Upper lobe of left lung (tissue), 6 donors: ENCODE measurements at places on chromosomes 1 and 21. TPM values are rescaled to one million over a fixed set of nuclear protein-coding genes. Genes with fewer than 3 reads are reported as not detected.

SETSIP gene
- not detected for total RNA-seq

RUNX3 gene
- total RNA-seq = 10.2 TPM

GRCh38 chr1:208868554-208868953, 624.4 kb upstream of the PLXNA2 start:
- DNase-seq = no peak

DNA sequence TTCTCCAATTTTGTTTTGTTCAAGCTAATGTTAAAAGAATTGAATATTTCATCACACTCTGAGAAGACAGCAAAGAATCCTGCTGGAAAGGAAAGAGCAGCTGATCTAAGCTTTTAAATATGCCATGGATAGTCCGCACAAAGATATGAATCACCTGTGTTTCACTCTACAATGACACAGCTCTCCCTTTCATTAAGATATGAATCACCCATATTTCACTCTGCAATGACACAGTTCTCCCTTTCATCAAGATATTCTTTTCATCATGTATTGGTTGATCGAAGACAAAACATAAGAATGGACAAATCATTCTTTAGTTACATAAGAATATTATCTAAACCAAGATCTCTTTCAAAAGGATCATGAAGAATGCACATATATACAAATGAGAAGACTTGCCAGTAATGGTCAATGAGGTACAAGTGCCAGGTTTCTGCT, 367.3 kb downstream of the SMYD3 start:
- no peak for DNase-seq

DNA sequence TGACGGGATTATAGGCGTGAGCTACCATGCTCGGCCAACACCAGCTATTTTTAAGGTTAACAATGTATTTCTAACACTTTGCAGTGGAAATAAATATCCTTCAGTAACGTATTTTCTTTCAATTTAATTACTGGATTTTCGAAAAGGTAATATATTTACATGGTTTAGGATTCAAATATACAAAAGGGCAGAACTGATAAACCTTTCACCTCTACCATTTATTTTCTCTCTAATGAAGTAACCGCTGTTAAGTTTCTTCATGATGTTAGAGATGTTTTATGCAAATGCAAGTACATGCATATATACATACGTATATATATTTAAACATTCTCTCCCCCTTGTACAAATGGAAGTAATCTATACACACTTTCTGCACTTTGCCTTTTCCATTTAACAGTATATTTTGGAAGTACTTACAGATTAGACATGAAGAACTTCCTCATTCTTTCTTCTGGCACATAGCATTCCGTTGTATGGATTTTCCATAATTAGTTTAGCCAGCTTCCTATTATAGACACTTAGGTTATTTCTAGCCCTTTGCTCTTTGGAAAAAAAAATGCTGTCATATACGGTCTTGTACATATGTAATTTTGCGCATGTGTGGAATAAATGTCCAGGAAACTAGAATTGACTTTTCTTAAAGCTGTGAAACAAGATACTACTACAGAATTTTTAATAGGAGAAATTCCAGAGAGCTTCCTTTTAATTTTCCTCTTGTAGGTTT, 14.9 kb upstream of the HJV start:
- DNase-seq = no peak

DNA sequence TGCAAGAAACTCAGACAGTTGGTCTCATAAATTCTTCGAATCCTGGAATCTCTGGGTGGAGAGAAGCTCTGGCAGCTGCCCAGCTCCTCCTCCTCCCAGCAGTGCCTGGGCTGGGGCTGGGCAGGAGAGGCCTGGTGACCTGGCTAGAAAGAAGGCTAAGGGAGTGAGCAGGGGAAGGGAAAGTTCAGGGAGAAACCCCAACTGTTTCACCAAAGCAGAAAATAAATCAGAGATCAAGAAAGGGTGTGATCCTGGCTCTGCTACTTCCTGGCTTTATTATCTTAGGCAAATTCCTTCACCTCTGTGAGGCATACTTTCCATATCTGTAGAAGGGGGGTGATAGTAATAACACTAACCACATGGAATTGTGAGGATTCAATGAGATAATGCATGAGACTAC, 8.8 kb upstream of the COL16A1 start:
- no peak for DNase-seq

DNA sequence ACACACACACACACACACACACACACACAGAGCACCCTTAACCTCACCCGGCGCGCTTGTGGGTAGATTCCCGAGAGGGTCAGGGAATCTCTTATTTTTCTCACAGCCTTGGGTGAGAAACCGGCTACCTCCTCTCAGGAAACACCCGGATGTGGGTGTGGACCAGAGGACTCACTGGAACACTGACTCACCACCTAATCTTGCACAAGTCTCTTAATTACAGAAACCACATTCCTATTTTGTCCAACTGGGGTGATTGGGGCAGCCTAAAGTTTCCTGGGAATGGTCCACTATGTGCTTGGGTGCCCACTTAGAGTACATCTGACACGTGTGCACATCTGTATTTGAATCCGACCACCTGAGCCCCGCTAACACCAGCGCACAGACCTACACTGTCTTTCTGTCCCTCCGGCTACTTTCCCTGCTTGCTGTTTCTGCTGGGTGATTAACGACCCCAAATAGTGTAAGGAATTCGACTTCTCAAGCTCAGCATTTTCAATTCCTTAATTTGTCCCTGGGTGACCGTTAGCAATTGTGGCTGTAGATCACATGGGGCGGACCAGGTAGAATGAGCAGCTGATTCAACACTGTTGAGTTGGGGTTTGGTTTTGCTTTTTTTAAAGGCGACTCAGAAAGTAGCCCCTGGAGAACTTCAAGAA, 14.0 kb upstream of the TBX15 start:
- DNase-seq = peak; percentile 63

TRIM67 gene
- total RNA-seq = 0.03 TPM

- no peak for DNase-seq
Observed at GRCh38 chr1:104746994-104747393, 997.3 kb downstream of the AMY1C start.

DNA sequence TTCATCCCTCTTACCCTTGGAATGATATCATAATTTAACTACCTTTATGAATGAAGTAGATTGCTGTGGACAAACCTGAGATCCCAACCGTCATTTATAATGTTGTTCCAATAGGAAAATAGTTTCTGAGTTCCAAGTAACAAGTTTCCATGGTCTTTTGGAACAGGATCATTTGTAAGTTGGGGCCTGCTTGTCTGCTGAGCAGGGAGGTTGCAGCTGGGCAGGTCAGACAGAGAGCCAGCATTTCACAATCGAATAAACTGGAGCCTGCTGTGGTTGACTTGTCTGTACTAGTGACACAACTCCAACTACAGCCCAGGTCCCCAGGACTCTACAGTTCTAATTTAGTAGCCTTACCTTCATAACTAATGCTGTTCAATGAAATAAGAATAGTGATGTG, 18.6 kb upstream of the RALGPS2 start:
- no peak for DNase-seq

AMY1C gene
- not detected for total RNA-seq

OPRD1 gene
- not detected for total RNA-seq

DNA sequence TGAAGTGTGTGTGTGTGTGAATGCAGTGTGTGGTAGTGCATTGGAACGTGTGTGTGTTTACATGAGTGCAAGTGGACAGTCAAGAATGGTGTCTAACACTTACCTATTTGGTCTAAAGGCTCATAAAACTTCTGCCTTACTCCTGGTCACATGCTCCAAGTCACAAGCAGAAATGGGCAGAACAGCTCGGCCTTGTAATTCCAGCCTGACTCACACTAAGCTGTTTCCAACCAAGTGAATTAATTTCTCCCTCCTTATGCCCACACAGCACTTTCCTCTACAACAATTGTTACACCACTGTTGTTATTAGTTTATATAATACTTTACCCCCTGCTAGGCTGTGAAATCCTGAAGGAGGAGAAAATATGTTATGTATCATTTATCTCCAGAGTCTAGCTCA, 43.8 kb downstream of the DDR2 start:
- DNase-seq = no peak

TP53BP2 gene
- total RNA-seq = 62.0 TPM

GRCh38 chr1:82799261-82799660, 998.5 kb downstream of the ADGRL2 start:
- no peak for DNase-seq

GRCh38 chr1:148317288-148317985, 165.4 kb upstream of the NBPF11 start:
- DNase-seq = peak; percentile 68

GRCh38 chr1:13911697-13912619, 212.0 kb downstream of the PRDM2 start:
- DNase-seq = peak; percentile 36

- DNase-seq = no peak
Observed at GRCh38 chr1:202213361-202214088, 19.9 kb downstream of the LGR6 start.

SLC9C2 gene
- 1.5 TPM for total RNA-seq

DNA sequence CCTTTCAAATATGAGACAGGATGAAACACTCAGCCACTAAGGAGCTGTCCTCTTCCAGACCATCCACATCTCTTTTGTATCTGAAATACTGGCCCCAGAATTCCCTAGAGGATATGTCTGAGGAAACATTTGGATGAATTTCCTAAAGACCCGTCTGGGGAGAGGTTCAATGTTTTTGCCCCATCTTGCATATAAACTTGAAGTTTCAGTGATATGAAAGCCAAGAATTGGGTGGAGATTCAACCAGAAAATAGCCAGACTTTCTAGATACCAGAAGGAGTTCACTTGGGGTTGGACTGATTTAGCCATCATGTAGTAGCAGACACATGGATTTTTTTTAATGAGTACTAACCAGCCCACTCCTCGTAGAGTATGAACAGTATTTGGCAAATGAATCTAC, 182.0 kb downstream of the PLPP3 start:
- DNase-seq = no peak

SH2D2A gene
- 4.1 TPM for total RNA-seq

HUNK gene
- total RNA-seq = 1.3 TPM

DNA sequence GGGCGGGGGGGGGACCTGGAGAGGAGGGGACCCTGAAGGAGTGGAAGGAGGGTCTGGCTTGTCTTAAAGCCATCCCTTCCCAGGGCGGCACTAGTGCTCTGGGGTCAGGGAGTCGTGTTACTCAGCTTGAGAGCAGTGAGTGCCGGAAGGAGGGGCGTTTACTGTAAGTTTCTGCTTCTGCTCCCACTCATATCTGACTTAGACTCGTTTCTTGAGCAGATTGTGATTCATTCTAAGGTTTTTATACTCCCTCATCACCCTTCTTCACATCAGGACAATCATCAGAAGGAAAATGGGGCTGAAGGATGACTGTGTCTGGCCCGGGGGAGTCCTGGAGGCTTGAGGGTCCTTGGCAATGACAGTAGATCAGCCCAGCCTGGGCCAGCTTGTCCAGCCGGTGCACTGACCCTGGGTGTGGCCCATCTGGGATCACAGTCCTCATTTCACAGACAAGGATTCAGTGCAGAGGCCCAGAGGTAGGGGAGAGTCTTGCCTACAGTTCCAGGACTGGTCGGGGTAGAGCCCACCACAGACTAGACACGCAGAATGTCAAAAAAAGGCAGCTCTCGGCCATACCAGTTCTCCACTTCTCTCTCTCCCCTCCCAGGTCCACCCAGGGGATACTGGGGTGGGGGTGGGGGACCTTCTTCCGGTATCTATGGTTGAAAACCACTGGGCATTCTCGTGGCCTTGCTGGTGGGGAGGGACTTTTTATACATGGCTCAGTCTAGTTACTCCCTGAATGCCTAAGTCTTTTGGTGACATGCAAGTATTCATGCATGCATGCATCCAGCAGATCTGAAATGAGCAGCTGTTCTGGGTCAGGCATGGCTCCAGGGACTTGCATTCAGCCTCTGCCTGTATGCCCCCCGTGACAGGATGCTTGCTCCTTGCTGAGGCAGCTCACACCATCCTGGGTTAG, 5.1 kb downstream of the TNFRSF8 start:
- no peak for DNase-seq

- DNase-seq = no peak
Observed at GRCh38 chr21:18147678-18148077, 97.0 kb upstream of the CHODL start.

AADACL4 gene
- not detected for total RNA-seq

DNA sequence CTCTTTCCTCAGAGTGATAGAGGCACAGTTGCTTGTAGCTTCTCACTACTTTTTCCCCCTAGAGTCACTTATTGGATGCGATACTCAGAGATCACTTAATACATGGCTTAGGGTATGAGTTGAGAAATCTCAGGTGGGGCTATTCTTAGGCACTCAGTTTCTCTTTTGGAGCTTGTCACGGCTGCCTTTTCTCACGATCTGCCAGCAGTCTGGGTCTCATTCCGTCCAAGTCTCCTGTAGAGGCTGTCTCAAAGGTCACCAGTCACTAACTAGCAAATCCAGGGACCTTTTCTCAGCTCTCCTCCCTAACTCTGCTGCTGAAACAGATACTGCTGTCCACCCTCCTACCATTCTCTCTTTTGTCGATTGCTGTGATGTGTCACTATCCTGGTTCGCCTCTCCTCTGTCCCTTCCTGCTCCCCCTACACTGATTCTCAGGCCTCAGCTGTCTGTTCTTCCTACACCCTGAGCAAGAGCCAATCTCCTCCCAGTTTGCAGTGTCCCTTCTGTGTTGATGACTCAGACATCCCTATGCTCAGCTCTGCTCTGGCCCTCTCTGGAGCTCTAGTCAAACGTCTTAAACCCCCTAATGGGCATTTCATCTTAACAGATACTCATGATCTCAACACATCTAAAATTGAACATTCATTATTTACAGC, 12.4 kb downstream of the ATP1A2 start:
- DNase-seq = no peak

DNA sequence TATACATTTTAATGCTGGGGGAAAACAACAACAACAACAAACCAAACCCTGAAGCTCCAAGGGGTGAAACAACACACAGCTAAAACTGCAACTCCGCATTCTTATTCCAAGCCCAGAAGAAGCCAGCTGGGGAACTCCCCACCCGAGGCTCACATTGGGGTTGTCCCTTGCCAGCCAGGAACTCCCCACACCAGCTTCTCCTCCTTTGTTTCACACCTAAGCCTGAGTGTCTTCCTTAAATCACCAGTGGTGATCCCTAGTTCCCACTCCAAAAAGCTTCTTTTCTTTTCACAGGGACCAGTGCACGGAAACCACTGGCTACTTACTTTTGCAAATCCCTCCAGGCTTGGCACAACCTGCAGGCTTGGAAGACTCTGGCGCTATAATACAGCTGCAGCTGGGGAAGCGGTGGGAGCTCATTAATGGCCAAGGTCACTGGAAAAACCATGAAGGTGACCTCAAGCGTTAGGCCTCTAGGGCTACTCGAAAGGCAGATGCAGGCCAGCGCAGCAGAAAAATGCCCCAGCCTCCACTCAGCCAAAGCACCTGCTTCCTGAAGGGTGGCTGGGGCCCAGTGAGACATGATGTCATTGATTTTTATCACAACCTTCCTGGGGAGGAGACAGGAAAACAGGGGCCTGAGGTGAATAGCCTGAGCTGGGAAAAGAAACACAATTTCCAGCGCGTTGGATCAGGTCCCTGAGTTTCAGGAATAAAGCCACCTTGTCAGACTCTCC, 40.1 kb downstream of the TLR5 start:
- no peak for DNase-seq

DIO1 gene
- not detected for total RNA-seq
